ENCODE measurements at places on chromosomes 5 and 9. TPM values are rescaled to one million over a fixed set of nuclear protein-coding genes. Genes with fewer than 3 reads are reported as not detected.

DNA sequence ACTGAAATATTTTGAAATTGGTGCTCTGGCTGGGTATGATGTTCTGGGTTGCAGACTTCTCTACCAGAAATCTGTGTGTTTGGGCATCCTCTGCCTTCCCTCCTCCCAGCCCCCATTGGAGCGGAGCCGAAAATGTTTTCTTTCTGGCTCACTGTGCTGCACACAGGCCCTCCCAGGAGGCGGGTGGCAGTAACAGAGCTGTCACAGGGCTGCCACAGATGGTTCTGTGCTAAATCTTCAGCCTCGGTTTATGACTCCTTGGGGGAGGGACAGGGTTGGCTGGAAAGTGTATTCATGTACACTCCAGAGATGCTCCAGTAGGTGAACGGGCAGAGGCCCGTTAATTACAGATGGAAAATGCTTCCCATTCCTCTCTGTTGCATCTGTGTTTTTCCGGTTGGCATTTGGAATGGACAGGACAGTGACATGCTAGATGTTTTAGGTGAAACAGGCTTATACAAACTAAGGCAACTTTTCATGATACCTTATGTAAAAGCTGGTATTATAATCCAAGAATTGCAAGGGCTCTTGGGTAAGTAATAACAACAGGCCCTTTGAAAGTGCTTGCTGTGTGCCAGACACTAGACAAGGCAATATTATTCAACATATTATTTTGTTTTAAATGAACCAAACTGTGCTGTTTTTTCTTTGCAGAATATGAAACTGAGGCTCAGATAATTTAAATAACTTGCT is 180.2 kb downstream of the ADCY2 start:
- DNase-seq, result no peak

- no peak for DNase-seq
Observed at GRCh38 chr5:15440434-15440833, 59.5 kb upstream of the FBXL7 start.

- DNase-seq, result no peak
Observed at GRCh38 chr9:79936336-79936735, 364.6 kb downstream of the TLE4 start.

- no peak for DNase-seq
Observed at GRCh38 chr5:169609716-169610115, 26.1 kb downstream of the SPDL1 start.

GRCh38 chr9:87513161-87513560 is 15.5 kb downstream of the DAPK1 start:
- DNase-seq, result no peak

Gene CYFIP2
- 126 TPM for polyA plus RNA-seq

DNA sequence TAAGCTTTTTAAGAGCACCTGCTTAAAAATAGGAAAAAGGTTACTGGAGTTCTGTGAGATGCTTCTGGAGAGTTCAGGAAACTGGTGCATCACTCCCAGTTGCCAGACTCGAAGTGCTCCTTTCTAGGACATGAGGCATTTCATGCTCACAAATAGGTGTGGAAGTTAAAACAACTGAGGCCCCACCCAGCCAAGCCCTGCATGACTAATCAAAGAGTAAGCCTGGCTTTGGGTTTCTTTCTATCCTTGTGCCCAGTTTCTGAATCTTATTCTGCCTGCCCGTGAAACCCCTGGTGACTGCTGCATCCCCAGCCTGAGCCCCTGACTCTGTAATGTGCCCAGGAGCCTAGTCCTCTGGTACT is 7.7 kb downstream of the SPINK9 start:
- no peak for DNase-seq

GRCh38 chr5:171850324-171850947 is 64.8 kb downstream of the SMIM23 start:
- DNase-seq, result no peak

- DNase-seq, result no peak
Observed at GRCh38 chr9:121249563-121249962, 18.4 kb upstream of the GSN start.

Gene LIFR
- 69.2 TPM for polyA plus RNA-seq

DNA sequence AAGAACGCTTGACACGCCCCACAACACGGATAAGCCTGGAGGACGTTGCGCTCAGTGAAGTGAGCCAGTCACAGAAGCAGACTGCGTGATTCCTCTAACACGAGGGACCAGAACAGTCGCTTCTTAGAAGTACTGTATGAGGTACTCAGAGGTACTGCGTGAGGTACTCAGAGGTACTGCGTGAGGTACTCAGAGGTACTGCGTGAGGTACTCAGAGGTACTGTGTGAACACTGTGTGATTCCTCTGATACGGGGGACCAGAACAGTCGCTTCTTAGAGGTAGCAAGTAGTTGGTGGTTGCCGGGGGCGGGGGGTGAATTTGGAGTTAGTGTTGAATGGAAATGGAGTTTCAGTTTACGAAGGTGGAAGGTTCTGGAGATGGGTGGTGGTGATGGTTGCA is 5.8 kb downstream of the NDUFS6 start:
- no peak for DNase-seq
